ENCODE measurements at places on chromosomes 7 and 10.
A peak's percentile ranks its signal among the peaks of the same experiment; 100 is the strongest.

DNA sequence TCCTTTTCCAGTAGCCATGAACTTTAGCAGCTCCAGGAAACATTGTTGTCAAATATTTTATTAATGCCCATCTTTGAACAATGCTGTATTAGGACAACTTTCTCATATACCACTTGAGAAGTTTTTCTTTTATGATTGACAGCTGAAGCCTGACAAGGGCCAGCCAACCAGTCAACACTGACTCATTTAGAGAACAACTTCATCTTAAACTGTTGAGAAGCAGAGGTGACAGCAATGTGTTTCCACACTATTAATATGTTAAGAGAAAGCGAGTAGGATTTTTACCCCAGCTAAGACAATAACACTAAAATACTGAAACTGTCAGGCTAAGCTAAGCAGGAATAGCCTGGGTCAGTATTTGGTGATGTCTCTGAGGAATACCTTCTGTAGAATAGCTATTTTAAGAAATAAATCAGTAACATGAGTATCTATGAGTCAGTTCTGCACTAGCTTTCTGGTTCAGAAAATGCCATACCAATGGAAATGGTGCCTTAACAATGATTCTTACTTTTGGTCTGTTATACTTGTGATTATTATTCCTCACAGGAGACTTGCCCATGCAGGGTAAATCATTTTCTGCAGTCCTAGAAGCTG, 168.8 kb upstream of the POT1 start:
- DNase-seq, result no peak

- DNase-seq, result no peak
Observed at GRCh38 chr10:122662231-122662630, 37.4 kb downstream of the C10orf120 start.

GRCh38 chr7:117271566-117271965, 51.3 kb downstream of the WNT2 start:
- no peak for DNase-seq

GRCh38 chr10:42578019-42578418, 60.4 kb downstream of the ZNF33B start:
- no peak for DNase-seq

- no peak for DNase-seq
Observed at GRCh38 chr10:91787810-91788209, 10.4 kb upstream of the TNKS2 start.

GRCh38 chr10:1009071-1009494, 16.6 kb downstream of the IDI2 start:
- no peak for DNase-seq

DNA sequence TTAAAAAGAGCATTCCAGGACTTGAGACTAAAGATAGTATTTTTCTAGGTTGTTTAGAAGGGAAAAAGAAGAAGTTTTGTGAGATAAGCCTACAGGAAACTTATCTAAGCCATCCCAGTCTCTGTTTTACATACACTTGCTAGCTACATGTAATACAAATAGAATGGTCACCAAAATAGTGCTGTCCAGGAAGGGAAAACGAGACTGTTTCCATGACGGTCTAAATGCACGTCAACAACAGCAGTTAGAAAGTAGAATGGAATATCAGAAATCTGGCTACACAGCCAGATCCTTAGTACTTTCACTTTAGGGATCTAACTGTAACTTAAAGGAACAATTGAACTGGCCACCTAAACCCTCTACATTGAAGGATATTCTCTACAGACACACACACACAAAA, 117.6 kb downstream of the TSPAN12 start:
- peak; percentile 47 for DNase-seq

- DNase-seq, result no peak
Observed at GRCh38 chr10:42992156-42992956, 84.5 kb upstream of the RET start.

DNA sequence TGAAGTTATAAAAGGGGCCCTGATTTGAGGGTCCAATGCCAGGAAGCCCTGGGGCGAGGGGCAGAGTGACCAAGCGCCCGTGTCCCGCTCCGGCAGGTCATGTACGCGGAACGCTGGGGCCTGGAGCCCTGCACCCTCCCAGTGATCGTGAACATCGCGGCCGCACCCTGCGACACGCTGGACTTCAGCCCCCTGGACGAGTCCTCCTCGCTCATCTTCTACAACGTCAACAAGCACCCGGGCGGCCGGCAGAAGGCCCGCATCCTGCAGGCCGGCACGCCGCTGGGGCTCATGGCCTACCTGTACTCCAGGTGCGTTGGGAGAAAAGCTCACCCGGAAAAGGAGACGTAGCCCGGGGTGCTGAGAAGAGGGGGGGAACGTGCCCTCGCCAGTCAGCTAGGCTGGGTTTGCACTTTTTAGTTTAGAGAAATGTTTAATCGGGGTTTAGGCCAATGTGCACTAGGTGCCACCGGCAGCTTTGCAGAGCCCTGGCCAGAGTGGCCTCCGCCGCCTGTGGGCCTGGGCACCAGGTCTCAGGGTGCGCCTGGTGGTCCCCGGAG, 22.9 kb upstream of the UTF1 start:
- no peak for DNase-seq
